Stimulated activated naive B cell treated with anti-CD40 and anti-IgM and Interleukin-4, amounts not matched to agents 10 μg/mL and 1 μg/mL and 100 μg/mL, for 72 hours (primary cell): ENCODE measurements at places on chromosomes 6 and 20.
A peak's percentile ranks its signal among the peaks of the same experiment; 100 is the strongest.

DNA sequence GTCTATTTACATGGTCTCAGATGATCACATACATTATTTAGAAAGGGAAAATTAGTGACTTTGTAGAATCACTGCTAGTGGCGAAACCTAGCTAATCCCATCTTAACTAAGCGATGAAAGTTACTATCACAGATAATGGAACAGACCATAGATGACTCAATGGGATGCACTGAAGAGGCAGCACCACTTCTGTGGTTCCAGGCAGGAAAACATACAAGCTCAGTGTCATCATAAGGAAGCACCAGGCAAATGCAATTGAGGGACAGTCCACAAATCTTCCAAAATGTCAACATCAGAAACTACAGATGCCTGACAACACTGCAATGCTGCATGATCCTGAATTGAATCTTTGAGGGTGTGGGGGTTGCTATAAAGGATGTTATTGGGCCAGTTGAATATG lies 15.9 kb upstream of the SNAI1 start:
- no peak for DNase-seq

GRCh38 chr20:15818651-15819071 lies 754.6 kb downstream of the KIF16B start:
- no peak for DNase-seq

- no peak for DNase-seq
Observed at GRCh38 chr6:106470316-106470715, 109.8 kb downstream of the CRYBG1 start.

DNA sequence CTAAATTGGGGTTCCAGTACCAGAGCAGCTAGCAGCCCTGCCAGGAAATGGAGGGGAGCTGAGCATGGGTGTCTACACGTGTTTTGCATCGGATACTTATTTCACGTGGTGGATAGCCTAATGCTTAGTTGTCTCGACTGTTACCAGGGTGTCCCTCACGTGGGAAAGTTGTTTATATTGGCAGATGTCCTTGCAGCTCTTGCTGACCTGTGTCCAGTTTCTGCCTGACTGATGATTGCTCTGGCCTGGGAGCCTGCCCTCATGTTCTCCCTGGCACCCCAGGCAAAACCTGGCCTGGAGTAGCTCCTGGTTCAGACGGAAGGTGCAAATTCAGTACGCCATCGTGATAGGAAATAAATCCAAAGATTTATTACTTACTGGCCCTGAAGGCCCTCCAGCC lies 11.8 kb upstream of the FERMT1 start:
- no peak for DNase-seq

DNA sequence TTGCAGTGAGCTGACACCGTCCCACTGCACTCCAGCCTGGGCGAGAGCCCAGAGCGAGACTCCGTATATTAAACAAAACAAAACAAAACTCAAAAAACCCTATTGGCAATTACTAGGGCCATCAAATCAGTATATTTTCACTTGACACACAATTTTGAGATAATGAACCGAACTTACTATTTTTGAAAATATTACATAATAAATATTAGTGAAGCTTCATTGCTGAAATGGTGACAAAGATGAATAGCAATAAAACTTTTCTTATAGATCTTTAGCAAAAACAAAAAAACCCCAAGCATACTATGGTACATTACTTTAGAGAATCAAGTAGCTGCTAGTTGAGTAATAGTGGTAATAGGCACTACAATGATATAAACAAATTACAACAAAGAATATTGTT lies 113.0 kb downstream of the ATG5 start:
- no peak for DNase-seq

DNA sequence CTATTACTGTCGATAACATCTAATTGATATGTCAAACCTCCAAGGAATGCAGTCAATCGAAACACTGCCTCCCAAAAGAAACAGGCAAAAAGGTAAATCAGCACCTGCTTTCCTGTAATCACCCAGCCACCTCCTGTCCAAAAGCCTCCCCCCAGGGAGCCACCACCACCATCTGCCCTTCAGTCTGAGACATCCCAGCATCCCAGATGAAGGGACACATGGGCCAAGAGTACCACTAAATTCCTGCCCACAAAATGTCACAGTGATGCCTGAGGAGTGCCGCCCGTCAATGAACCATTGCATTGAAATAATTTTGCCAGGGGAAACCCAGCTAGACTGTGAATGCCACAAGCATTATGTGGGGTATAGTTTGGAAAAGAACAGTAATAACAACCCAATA lies 401.7 kb downstream of the ZFAND3 start:
- no peak for DNase-seq

GRCh38 chr6:38974389-38975151 lies 74.0 kb upstream of the GLP1R start:
- no peak for DNase-seq

GRCh38 chr6:52893803-52894202 lies 15.7 kb downstream of the GSTA3 start:
- DNase-seq, result no peak

DNA sequence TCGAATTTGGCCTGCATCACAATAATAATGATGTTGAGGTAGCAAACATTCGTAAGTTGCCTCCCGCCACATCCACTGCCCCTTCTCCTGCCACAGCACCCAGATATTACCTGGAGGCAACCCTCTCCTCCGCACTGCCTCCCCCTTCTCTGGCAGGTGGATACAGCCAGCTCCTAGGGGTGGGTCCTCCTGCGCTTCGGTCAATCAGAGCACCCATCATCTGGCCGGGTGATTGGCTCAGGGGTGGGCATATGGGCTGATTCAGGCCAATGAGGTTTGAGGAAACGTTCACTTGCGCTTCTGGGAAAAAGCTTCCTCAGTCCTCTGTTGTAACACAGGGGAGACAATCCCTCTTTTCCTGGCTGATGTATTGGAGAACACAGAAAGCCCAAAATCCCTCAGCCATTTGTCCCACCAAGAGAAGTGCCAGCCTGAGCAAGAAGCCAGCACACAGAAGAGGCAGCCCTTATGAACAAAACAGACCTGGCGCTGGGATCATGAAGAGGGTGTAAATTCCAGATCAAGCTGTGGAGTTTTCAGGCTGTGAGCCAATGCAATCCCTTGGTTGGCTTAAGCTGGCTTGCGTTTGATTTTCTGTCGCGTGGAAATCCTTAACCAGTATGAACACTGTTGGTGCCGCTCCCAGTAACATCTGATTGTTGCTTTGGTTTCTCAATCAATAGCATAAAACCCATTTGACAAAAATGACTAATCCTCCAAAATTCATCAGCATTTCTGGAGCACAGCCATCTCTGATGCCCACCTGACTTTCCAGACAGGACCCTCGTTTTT lies 82.2 kb downstream of the PRDM1 start:
- DNase-seq, result no peak

DNA sequence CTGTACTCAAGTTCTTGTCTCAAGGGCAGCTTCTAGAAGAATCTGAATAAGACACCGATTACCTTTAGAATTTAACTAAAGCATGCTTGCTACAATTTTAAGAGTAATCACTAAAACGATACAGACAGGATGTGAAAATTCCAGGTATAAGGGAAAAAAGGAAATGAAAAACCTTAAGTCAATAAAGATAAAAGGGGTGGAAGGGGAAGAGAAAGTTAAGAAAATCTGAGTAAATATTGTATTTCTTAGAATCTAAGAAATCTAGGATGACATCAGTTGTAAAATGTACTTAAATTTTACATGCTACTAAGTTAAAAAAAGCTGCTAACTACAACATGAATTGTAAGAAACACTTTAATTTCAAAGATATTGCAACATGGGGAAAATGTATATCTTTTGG lies 30.3 kb upstream of the MOCS1 start:
- no peak for DNase-seq

DNA sequence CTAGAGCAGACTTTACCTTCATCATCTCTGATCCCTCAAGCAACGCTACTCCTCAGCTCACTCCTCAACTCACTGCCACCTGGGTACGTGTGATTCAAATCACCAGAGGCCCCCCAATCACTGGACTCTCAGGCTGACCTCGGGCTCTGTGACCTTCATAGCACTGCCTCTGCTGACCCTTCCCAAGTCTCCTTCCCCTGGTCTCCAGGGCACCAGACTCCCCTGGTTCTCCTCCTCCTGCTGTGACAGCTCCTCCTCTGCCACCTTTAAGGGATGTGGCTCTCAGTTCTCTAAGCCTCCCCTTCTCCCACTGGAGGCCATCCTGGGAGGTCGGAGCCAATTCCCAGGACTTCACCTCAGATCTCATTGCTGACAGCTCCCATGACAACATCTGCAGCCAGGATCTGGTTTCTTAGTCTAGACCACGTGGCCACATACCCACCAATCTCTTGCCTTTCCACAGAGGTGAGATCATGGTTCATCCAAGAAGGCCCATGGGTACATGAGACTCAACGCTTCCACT lies 90.4 kb downstream of the NFATC2 start:
- no peak for DNase-seq

- no peak for DNase-seq
Observed at GRCh38 chr6:146551545-146551944, 7.9 kb downstream of the RAB32 start.

DNA sequence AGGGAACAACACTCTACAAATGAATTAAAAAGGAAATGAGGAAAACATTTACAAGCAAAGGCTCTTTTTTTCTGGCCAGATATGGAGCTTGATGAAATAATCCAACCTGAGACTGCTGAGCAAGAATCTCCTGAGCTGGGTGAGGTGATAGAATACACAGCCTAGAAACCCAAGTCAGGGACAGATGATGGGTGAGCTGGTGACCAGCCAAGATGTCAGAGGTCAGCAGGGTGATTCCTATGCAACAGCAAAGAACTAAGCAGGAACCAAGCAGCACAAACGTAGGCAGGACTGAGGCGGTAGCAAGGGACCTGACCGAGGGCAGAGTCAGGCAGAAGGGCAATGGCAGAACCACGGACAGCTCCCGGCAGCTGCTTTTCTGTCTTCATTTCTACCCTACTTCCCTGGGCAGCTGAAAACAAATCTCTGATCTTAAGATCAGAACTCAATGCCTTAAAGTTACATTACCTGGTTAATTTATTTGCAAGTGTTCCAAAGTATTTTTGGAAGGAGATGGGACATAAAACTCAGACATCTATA lies 75.1 kb downstream of the CDC40 start:
- DNase-seq, result no peak

- peak; percentile 43 for DNase-seq
Observed at GRCh38 chr6:5580736-5581581, 319.6 kb downstream of the FARS2 start.

DNA sequence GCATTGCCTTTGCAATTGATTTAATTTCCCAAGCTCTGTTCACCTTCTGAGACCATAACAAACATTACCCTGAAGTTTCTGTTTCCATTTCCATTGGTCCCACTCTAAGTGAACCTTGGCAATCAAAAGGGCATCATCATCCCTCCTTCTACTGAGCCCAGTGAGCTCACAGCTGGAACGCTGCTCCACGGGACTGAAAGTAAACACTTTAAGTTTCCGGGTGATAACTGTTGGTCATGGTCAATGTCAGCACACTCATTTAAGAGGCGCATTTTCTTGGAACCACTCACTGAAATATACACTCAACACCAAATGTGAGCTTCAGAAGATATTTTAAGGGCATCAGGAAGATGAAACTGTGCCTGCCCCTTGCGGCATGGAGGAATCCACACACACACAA lies 37.1 kb upstream of the RPS6KA2 start:
- no peak for DNase-seq

- no peak for DNase-seq
Observed at GRCh38 chr20:2741463-2741862, 48.9 kb downstream of the EBF4 start.

DNA sequence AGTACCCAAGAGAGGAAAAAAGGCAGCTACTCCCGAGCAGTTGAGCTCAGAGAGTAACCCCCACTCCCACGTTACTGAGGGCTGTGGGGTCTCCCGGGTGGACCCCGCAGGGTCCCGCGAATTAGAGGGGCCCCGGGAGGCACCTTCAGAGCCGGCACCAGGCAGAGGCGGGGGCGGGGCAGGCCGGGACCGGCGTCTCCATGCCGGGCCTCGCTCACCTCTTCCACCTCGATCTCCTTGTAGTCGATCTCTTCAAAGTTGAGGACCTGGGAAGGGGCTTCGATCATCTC lies 381 bp downstream of the MAP3K7 start:
- no peak for DNase-seq

- DNase-seq, result no peak
Observed at GRCh38 chr6:135268740-135269139, 87.6 kb downstream of the MYB start.

GRCh38 chr6:166057431-166057830 lies 110.2 kb downstream of the TBXT start:
- no peak for DNase-seq

DNA sequence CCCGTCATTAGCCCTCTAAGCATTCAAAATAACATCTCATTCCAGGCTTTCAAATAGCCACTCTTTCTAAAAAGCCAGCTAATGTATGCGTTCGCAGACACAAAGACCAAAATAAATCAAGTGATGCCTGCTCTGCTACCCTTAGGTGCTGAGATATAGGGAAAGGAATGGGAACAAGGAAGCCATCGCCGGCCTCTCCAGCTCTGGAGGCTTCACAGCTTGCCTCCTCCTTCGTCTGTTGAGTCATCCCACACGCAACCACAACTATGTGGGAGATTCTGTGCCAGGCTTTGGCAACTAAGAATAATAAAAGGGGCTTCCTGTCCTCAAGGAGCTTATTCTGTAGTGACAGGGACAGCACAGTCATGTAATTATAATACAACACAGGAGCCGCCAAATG lies 27.3 kb upstream of the SLC22A23 start:
- no peak for DNase-seq

DNA sequence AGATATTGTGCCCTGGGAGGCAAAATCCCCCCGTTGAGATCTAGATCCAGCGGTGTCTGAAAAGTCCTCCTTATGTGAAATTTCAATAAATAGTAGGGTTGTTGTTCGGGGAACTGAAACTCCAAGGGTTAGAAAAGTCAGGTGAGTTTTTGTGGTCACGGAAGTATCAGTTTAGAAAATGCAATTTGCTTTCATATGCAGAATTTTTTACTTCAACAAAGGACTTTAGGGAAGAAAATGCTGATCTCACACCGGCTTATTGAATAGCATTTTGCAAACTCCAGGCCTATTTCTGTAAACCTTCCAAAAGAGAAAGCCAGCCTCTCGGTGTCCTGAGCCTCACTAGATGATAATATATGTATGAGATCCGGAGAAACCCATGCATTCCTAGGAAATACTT lies 254.7 kb downstream of the TSHZ2 start:
- no peak for DNase-seq

DNA sequence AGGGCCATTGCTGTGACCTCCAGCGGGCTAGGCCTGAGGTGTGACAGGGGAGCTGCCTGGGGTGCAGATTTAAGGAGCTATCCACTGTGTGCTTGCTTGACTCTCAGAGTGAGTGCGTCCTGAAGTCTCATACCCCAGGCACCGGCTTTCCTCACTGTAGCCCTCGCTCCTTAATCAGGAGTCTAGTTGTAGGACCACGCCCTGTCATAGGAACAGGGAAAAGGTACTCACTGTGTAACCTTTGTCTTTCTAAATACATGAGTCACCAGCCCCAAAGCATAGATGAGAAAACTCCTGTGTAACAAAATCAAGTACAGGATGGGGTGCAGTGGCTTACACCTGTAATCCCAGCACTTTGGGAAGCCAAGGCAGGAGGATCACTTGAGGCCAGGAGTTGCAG lies 141.7 kb downstream of the TMEM242 start:
- DNase-seq, result no peak
